Umbilical cord (tissue), 2 donors: ENCODE measurements at places on chromosomes 16 and 17. TPM values are rescaled to one million over a fixed set of nuclear protein-coding genes. Genes with fewer than 3 reads are reported as not detected.
A peak's percentile ranks its signal among the peaks of the same experiment; 100 is the strongest.

GRCh38 chr16:15492091-15492740 lies 57.8 kb downstream of the BMERB1 start:
- DNase-seq = no peak

The SLC5A2 gene
- 2.9 TPM for total RNA-seq

The TNFRSF17 gene
- total RNA-seq = not detected

- DNase-seq = no peak
Measured at GRCh38 chr17:48600244-48601098, 4.3 kb downstream of the HOXB6 start.

The DCXR gene
- total RNA-seq = 22.4 TPM

DNA sequence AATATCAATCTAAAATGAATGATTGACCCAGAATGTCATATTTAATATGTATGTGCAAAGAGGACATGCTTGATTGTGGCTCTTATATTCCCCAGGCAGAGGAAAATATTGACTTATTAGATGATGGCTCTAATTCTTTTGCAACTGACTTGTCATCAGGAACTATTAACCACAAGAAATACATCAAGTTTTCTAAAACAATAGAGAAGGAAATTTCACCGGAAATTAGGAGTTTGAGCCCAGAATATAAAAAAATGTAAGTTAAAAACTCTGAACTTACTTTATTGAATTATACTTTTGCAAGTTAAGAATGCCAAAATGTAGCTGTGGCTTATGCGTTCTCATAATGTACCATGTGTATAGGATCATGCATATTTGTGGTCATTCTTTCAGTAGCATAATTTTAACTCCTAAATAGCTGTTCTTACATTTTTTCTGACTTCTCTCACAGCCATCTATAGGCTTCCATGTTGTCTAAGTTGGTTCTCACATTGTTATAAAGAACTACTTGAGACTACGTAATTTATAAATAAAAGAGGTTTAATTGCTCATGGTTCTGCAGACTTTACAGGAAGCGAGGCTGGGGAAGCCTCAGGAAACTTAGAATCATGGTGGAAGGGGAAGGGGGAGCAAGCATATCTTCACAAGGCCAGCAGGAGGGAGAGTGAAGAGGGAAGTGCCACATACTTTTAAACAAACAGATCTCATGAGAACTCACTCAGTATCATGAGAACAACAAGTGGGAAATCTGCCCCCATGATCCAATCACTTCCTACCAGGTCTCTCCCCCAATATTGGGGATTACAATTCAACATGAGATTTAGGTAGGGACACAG lies 11.6 kb downstream of the EFCAB13 start:
- no peak for DNase-seq

DNA sequence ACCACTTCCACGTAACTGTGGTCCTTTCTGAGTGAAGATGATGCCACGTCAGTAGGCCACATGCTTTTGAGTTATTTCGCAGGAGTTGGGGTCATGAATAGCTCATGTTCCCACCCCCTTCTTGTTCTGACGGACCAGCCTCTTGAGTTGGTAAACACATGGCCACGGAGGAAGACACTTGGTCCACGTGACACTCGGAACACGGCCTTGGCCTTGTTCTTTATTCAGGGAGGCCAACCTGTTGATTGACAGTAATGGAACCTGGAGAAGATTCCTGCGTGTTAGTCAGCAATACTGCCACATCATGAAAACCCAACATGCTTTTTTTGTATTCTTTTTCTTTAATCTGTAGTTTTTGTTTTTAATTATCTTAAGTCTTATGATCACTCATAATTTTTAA lies 56.3 kb downstream of the SEC14L1 start:
- no peak for DNase-seq

The CHST5 gene
- 1.4 TPM for total RNA-seq

The ZNF469 gene
- total RNA-seq = 5.3 TPM

GRCh38 chr17:1979182-1979985 lies 45.8 kb downstream of the RTN4RL1 start:
- no peak for DNase-seq

GRCh38 chr16:27251541-27252205 lies 16.9 kb downstream of the NSMCE1 start:
- no peak for DNase-seq

The CHST4 gene
- total RNA-seq = 1.2 TPM

The RNF157 gene
- 0.96 TPM for total RNA-seq

GRCh38 chr16:51416926-51417325 lies 265.9 kb upstream of the SALL1 start:
- peak; percentile 37 for DNase-seq

The PYY gene
- not detected for total RNA-seq

The ADAP2 gene
- 62.4 TPM for total RNA-seq

DNA sequence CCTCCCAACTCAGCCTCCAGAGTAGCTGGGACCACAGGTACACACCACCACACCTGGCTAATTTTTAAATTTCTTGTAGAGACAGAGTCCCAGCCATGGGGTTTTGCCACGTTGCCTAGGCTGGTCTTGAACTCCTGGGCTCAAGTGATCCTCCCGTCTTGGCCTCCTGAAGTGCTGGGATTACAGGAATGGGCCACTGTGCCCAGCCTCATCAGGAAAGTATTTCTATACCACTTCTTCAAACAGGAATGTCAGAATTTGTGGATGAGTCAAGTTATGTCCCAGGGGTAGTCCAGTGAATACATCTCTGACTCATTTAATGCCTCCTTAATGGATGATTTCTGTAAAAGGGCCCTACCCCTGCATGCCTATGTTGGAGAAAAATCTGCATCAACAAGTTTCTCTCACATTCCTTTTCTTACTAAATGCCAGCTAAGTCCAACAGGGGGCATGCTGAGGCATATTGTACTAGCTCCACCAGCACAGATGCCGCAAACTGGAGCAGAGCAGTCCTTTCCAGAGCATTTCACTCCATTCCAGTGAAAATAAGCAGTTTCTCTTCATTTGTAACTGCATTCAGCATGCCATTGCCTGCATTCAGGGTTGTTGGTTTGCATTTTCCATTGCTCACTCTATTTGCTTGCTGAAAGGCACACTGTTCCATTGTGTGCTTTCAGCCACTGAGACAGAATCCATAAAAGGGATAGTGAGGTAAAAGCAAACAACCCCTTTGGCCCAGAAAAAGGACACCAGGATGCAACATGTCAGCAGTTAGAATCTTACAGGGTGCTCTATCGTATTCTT lies 5.3 kb upstream of the CAVIN1 start:
- peak; percentile 95 for DNase-seq

The MYH3 gene
- total RNA-seq = 12.0 TPM

DNA sequence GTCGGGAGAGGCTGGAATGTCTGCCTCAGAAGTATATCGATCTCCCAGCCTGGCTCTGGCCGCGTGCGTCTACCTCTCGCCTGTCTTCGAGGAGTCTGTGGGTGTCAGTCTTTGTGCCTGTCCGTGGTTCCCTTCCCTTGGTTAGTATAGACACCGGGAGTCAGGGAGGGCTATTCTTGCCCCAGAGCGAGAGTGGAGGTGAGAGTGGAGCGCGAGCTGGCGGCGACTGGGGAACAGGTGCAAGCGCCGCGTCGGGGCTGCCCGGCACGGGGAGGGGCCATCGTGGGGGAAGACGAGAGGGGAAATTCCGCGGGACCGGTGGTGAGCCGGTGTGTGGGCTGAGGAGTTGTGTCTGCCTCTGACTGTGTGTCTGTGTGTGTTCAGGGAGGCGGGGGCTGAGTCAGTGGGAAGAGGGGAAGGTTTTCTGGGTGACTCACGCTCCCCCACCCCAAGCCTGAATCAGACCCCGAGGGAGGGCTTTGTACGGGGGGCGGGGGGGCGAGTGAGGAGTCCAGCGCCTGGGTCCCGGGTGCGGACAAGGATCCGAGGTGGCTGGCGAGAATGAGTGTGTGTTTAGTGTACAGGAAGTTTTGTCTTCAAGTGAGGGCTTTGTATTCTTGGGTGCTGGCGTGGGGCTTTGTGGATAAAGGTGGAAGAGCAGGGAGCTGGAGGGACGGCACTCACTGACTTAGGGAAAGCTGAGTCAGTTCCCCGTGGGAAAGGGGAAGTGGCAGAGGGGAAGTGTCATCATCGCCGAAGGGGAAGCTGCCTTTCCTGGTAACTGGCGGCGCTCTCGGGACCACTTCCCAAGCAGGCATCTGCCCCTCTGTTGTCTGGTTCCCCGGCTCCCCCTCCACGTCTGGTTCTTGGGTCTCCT lies 8.6 kb downstream of the KDM6B start:
- DNase-seq = peak; percentile 86

The KRT28 gene
- total RNA-seq = 3.6 TPM

DNA sequence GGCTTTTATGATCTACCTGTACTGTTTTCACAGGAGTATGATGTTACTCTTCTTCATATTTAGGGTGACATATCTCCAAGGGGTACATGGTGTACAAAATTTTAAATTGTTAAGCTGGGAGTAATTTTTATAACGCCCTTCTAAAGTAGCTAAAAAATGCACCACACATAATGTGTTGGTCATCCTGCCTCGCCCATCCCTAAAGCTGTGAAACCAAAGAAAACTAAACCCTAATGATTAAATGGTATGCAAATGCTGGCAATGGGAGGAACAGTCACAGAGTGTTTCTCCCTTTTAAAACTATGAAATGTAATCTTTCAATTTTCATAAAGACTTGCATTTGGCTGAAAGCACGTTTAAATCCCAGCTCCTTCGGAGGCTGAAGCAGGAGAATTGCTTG lies 2.0 kb upstream of the KRT24 start:
- no peak for DNase-seq

DNA sequence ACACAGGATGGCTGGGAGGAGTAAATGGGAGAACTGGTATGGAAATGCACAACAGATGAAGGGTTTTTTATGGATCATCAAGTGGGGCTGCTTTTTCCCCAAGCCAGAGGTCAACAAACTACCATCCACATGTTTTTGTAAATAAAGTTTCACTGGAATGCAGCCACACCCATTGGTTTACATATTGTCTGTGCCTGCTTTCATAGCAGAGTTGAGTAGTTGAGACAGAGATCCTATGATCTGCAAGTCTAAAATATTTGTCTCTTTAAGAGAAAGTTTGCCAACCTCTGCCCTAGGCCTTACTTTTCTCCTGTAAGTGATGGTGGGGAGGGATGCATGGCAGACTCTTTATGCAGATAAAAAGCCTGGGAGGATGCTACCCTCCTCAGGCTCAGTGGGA lies 341.4 kb downstream of the CA10 start:
- DNase-seq = no peak

The C16orf95 gene
- 0.72 TPM for total RNA-seq

The SLC35G3 gene
- 0.48 TPM for total RNA-seq

- no peak for DNase-seq
Measured at GRCh38 chr17:34006126-34006525, 249.0 kb upstream of the CCL2 start.

- no peak for DNase-seq
Measured at GRCh38 chr16:28292731-28293600, 641 bp downstream of the SBK1 start.

The EVPLL gene
- total RNA-seq = 0.24 TPM

DNA sequence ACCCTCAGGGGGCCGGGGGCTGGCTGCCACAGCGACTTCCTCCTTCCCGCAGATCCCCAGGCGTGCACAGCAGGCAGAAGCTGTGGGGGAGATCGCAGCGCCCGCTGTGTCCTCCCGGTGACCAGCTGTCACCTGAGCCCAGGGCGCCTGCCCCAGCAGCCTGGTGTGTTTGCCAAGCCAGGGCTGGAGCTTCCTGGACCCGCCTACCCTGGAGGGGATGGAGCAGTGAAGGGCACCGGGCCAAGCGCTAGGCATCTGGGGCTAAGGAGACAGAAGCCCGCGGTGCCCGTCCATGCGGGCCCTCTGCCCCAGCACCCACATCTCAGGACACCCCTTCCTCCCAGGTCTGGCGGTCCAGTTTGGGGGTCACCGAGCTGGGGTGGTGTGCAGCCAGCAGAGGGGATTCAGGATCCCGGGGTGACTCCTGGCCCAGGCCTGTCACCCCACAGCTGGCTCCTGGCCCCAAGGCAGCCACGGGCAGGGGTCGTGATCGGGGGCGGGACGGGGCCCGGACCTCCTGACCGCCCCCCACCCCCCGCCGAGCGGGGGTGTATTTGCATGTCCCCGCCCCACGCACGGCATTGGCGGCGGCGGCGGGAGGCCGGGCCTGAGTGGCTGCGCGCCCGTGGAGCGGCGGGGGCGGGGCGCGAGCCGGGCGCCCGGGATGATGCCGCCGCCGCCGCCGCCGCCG lies at the start of gene RAB26:
TSS of gene RAB26 (plus strand) at position 645 of the 691 bp plus-strand sequence. CDS start 159 bp downstream, outside the sequence.
- peak; percentile 60 for DNase-seq

DNA sequence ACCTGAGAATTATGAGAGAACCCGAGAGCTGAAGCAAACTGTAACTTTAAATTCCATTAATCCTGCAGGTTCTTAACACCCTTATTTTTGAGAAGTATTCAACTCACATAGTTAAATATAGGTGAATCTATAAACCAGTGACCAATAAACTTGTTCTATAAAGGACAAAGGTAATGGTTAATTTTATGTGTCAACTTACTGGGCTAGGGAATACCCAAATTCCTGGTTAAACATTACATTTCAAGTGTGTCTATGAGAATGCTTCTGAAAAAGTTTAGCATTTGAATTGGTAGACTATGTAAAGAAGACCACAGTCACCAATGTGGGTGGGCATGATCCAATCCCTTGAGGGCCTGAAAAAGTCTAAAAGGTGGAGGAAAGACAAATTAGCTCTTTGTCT lies 99.1 kb downstream of the KCNJ2 start:
- no peak for DNase-seq

GRCh38 chr16:83002351-83003334 lies 375.9 kb downstream of the CDH13 start:
- peak; percentile 3 for DNase-seq
